ENCODE measurements at places on chromosomes 11 and 22. TPM values are rescaled to one million over a fixed set of nuclear protein-coding genes. Genes with fewer than 3 reads are reported as not detected.

GRCh38 chr11:10575346-10576034 lies 7.0 kb upstream of the LYVE1 start:
- DNase-seq = no peak
- no peaks in the 10 kb centered on the region for H3K36me3 ChIP-seq
- H3K27me3 ChIP-seq = peaks cover 6% of the 10 kb centered on the region
- H3K4me3 ChIP-seq = no peak overlapping the region
- no peaks in the 10 kb centered on the region for H3K4me1 ChIP-seq

- H3K4me3 ChIP-seq = no peak overlapping the region
- H3K36me3 ChIP-seq = no peaks in the 10 kb centered on the region
- peaks cover 4% of the 10 kb centered on the region for H3K4me1 ChIP-seq
- no peak for DNase-seq
- H3K27me3 ChIP-seq = peaks cover 9% of the 10 kb centered on the region
Observed at GRCh38 chr11:5232176-5232575, 2.1 kb downstream of the HBD start.

DNA sequence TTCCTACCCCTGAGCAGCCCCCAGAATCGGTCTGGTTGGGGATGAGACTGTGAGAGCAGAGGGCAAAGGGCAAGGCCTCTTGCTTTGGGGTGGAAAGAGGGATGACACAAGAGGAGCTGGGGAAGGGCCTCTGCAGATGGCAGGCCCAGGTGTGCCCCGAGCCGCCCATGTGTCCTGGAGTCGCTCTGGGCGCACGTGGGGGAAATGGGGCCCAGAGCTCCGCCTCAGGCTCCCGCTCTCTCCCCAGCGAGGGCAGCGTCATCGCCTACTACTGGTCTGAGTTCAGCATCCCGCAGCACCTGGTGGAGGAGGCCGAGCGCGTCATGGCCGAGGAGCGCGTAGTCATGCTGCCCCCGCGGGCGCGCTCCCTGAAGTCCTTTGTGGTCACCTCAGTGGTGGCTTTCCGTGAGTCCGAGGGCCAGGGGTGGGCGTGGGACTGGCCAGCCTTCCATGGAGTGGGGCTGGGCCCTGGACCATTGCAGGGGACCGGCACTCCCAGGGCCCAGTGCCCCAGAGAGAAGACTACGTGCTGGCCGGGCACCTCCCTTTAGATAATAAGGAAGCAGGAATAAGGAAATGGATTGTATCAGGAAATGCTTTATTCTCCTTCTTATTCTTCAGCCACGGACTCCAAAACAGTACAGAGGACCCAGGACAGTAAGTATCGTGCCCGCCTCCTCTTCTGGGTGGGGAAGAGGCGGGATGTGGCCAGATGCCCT lies 30.1 kb downstream of the ST14 start:
- H3K4me1 ChIP-seq = no peaks in the 10 kb centered on the region
- H3K4me3 ChIP-seq = no peak overlapping the region
- H3K27me3 ChIP-seq = no peaks in the 10 kb centered on the region
- H3K36me3 ChIP-seq = no peaks in the 10 kb centered on the region
- no peak overlapping the region for H3K27ac ChIP-seq

- H3K4me1 ChIP-seq = peaks cover 79% of the 10 kb centered on the region
- no peaks in the 10 kb centered on the region for H3K27me3 ChIP-seq
- DNase-seq = no peak
- no peak overlapping the region for H3K4me3 ChIP-seq
Observed at GRCh38 chr11:48020092-48020755, 39.9 kb downstream of the PTPRJ start.

GRCh38 chr11:2790568-2790921 lies 90.8 kb upstream of the KCNQ1OT1 start:
- H3K4me1 ChIP-seq = no peaks in the 10 kb centered on the region
- peaks cover 2% of the 10 kb centered on the region for H3K27me3 ChIP-seq
- no peak for DNase-seq
- no peak overlapping the region for H3K4me3 ChIP-seq

DNA sequence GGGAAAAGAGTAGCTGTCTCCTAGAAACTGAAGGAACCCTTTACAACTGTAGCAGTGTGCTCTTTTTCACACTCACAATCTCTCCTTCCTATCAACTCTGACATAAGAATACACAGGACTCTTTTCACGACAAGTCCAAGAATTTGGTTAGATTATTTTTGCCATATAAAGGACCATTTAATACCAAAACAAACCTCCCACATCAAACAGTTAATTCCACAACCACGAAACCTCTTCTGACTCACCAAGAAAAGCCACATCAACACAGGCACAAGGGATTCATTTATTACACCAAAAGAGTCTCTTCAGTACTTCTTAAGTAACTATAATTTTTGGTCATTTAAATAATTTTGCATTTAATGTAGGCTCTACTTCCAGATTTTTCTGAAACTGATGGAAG lies 222.6 kb upstream of the PITPNB start:
- DNase-seq = no peak
- H3K27ac ChIP-seq = no peak overlapping the region
- H3K4me3 ChIP-seq = no peak overlapping the region

- peaks cover 4% of the 10 kb centered on the region for H3K4me1 ChIP-seq
- DNase-seq = no peak
- no peak overlapping the region for H3K4me3 ChIP-seq
- H3K27me3 ChIP-seq = peaks cover 2% of the 10 kb centered on the region
- H3K36me3 ChIP-seq = peaks cover 1% of the 10 kb centered on the region
- H3K27ac ChIP-seq = no peak overlapping the region
Observed at GRCh38 chr11:128095466-128095981, 491.8 kb downstream of the ETS1 start.

- peaks cover 80% of the 10 kb centered on the region for H3K36me3 ChIP-seq
- no peak for DNase-seq
- no peaks in the 10 kb centered on the region for H3K27me3 ChIP-seq
- H3K27ac ChIP-seq = no peak overlapping the region
Observed at GRCh38 chr11:68598816-68599653, 85.3 kb upstream of the GAL start.

- no peak for DNase-seq
- H3K4me1 ChIP-seq = peaks cover 12% of the 10 kb centered on the region
- no peaks in the 10 kb centered on the region for H3K27me3 ChIP-seq
- H3K27ac ChIP-seq = no peak overlapping the region
Observed at GRCh38 chr11:66867425-66868040, 10.7 kb downstream of the LRFN4 start.

- H3K36me3 ChIP-seq = no peaks in the 10 kb centered on the region
- H3K4me1 ChIP-seq = peaks cover 14% of the 10 kb centered on the region
- no peak overlapping the region for H3K4me3 ChIP-seq
- H3K27ac ChIP-seq = no peak overlapping the region
- H3K27me3 ChIP-seq = peaks cover 12% of the 10 kb centered on the region
Observed at GRCh38 chr11:118684187-118684586, 4.7 kb upstream of the TREH start.

DNA sequence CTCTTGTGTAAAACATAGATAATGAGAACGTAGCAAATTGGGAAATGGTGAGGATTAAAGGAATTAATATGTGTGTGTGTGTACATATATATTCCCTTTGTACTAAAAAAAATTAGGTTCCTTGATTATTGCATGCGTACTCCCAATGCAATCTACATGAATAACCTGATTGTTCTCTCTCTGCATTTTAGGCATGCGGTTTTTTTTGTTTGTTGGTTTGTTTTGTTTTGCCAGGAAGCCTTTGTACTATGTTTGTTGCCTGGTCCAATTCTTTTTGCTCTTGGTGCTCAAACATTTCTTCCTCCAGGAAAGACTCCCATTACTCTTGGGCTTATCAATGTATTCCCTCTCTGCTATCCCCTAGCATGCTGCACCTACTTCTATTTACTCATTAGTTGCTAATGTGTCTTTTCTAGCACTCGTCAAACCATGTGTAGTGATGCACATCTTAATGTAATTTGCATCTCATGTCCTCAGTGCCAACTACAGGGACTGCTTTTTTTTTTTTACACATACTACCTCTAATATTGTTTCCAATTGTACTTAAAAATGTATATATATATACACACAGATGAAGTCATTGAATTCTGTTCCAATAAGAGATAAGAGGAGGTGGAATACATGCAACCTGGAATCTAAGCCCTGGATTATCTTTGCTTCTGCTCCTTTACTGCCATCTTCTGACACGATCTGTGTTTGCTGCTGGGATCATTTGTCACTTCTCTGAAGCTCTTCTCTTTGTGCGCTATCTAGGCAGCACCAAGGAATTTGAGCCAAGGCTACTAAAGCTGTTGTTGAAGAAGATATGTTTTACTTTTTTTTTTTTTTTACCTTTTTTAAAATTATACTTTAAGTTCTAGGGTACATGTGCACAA lies 197.2 kb upstream of the ANO3 start:
- no peak overlapping the region for H3K4me3 ChIP-seq
- H3K4me1 ChIP-seq = no peaks in the 10 kb centered on the region
- H3K27ac ChIP-seq = no peak overlapping the region
- H3K36me3 ChIP-seq = no peaks in the 10 kb centered on the region

Gene FHIP1B
- total RNA-seq = 22.2 TPM

Gene UCP2
- 326 TPM for total RNA-seq

Gene HBG2
- not detected for total RNA-seq

Gene RCOR2
- total RNA-seq = 0.40 TPM

DNA sequence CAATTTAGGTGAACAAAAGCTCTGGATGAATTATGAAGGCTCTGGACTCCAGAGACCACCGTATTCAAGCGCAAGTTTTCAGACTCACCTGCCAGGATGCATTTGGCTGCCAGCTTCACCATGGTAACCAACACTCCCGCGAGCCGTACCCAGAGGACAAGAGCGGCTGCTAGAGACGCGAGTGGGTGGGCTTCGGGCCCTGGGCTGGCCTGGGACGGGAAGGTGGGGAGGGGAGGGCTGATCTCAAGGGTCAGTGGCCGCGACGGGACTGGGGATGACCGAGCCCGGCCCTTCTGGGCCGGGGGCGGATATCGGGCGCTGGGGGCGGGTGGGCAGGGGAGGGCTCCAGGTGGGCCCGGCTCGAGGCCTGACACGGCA lies 344 bp downstream of the IFT27 start:
- peak overlapping the region; percentile 88 for H3K4me3 ChIP-seq
- peak; percentile 60 for DNase-seq
- no peaks in the 10 kb centered on the region for H3K36me3 ChIP-seq
- H3K27ac ChIP-seq = peak overlapping the region; percentile 95

DNA sequence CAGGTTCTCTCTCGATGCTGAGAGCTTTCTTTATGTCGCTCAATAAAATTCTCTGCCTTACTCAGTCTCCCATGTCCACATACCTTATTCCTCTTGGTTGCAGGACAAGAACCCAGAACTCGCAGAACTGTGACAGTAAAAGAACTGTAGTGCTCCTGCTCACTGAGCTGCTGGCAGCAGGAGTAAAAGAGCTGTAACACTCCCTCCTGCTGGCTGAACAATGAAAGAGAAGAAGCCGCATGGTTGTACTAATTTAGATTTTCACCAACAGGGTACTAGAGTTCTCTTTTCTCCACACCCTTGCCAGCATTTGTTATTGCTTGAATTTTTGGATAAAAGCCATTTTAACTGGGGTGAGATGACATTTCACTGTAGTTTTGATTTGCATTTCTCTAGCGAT lies 433.2 kb downstream of the GUCY1A2 start:
- no peak for DNase-seq
- H3K36me3 ChIP-seq = no peaks in the 10 kb centered on the region
- H3K4me3 ChIP-seq = no peak overlapping the region
- no peaks in the 10 kb centered on the region for H3K4me1 ChIP-seq

DNA sequence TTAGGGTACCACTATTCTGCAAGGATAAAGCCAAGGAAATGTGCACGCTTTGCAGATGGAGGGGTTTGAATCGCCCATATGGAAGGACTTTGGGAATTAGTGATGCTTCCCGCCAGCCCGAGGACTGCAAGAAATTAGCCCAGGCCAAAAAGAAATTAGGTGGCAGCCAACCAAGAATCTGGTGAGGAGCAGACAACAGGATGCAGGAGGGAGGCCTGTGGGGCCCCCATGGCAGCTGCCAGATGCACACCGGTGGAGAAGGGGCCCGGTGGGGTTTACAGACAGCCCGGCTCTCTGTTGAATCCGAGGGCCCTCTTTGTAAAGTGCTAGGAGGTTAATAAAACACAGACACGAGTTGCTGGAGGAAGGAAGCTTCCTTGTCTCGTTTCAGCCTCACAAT lies 73.5 kb downstream of the TIMP3 start:
- no peaks in the 10 kb centered on the region for H3K36me3 ChIP-seq
- H3K27ac ChIP-seq = no peak overlapping the region
- no peaks in the 10 kb centered on the region for H3K27me3 ChIP-seq
- DNase-seq = no peak
- no peaks in the 10 kb centered on the region for H3K4me1 ChIP-seq

GRCh38 chr22:31250740-31251600 lies 38.9 kb downstream of the LIMK2 start:
- H3K36me3 ChIP-seq = peaks cover 9% of the 10 kb centered on the region
- H3K27ac ChIP-seq = no peak overlapping the region
- H3K4me1 ChIP-seq = peaks cover 29% of the 10 kb centered on the region

- no peaks in the 10 kb centered on the region for H3K36me3 ChIP-seq
- DNase-seq = peak; percentile 47
- H3K27ac ChIP-seq = no peak overlapping the region
- peaks cover 23% of the 10 kb centered on the region for H3K4me1 ChIP-seq
- H3K27me3 ChIP-seq = no peaks in the 10 kb centered on the region
Observed at GRCh38 chr11:36292311-36292722, 3.1 kb upstream of the COMMD9 start.

DNA sequence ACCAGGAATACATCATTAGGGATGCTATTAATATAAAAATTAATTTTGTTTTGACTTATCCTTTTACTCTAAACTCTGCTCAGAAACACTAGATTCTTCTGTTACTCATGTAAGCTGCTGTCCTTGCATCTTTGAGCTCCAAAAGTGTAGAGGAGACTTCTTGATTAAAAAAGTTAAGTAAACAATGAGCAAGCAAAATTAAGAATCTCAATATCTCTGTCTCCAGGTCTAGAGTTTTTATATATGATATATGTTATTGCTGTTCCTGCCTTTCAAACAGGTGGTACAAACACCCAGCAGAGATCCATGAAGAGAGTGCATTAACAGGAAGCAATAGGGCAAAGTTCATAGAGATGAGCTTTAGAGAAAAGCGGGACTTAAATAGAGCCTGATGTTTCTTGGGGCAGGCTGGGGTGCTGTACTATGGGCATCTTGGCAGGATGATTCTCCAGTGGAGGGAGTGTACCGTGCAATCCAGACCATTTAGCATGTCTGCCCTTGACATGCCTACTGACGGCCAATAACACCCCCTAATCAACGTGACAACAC lies 6.9 kb downstream of the MAPK1 start:
- peaks cover 22% of the 10 kb centered on the region for H3K36me3 ChIP-seq
- no peaks in the 10 kb centered on the region for H3K27me3 ChIP-seq
- no peak overlapping the region for H3K27ac ChIP-seq
- H3K4me3 ChIP-seq = no peak overlapping the region
- H3K4me1 ChIP-seq = peaks cover 78% of the 10 kb centered on the region
- DNase-seq = no peak

Data from activated CD4-positive, alpha-beta T cell treated with anti-CD3 and anti-CD28 coated beads, Interleukin-2, amount 10 ng/mL, durations not matched to agents 7 days and 5 days (primary cell).